Parietal lobe (tissue), 2 donors: ENCODE measurements at places on chromosomes 13 and 19. TPM values are rescaled to one million over a fixed set of nuclear protein-coding genes. Genes with fewer than 3 reads are reported as not detected.

Gene PRX
- 1.9 TPM for total RNA-seq

Gene ZNF146
- total RNA-seq, result 115 TPM

Gene PLA2G4C
- total RNA-seq, result 9.1 TPM

Gene BAX
- 7.8 TPM for total RNA-seq

Gene IZUMO2
- not detected for total RNA-seq

Gene FXYD7
- total RNA-seq, result 26.6 TPM

Gene EPS8L1
- 3.1 TPM for total RNA-seq

Gene B9D2
- total RNA-seq, result 4.7 TPM

Gene BCL2L12
- not detected for total RNA-seq

Gene DMKN
- total RNA-seq, result not detected

Gene PABPC3
- total RNA-seq, result 0.31 TPM

Gene SIGLECL1
- not detected for total RNA-seq

Gene CEACAM4
- not detected for total RNA-seq

Gene SLAIN1
- 525 TPM for total RNA-seq

Gene DDX39A
- 37.9 TPM for total RNA-seq

Gene KIR3DL1
- total RNA-seq, result not detected

Gene MYDGF
- 28.8 TPM for total RNA-seq

Gene CLEC11A
- 2.5 TPM for total RNA-seq

Gene GSX1
- not detected for total RNA-seq

Gene MPND
- total RNA-seq, result 16.6 TPM

Gene PSG1
- total RNA-seq, result not detected

Gene FAM187B
- total RNA-seq, result not detected

Gene ZNF568
- 44.4 TPM for total RNA-seq

Gene ZNF284
- total RNA-seq, result 10.3 TPM

Gene RNF113B
- total RNA-seq, result not detected

Gene OLFM4
- total RNA-seq, result 0.31 TPM

Gene CATSPERD
- not detected for total RNA-seq

Gene KCNN1
- total RNA-seq, result 37.6 TPM

Gene SEMA6B
- 36.9 TPM for total RNA-seq

Gene CD22
- not detected for total RNA-seq

Gene MISP
- total RNA-seq, result not detected

Gene ZNF628
- total RNA-seq, result 1.6 TPM

Gene NLRP9
- not detected for total RNA-seq

Gene ZNF121
- total RNA-seq, result 80.4 TPM

Gene ARHGEF7
- 234 TPM for total RNA-seq

Gene CFD
- total RNA-seq, result 0.31 TPM

Gene F2RL3
- not detected for total RNA-seq

Gene ITGBL1
- not detected for total RNA-seq

Gene SRRM5
- not detected for total RNA-seq

Gene FRY
- 122 TPM for total RNA-seq

Gene FEM1A
- 21.9 TPM for total RNA-seq

Gene ADGRE2
- 0.31 TPM for total RNA-seq

Gene CD209
- total RNA-seq, result not detected

Gene AMER2
- 153 TPM for total RNA-seq

Gene KLK5
- total RNA-seq, result not detected

Gene RDH13
- 31.0 TPM for total RNA-seq

Gene GATAD2A
- 13.5 TPM for total RNA-seq

Gene FAM124A
- 23.2 TPM for total RNA-seq

Gene ETV2
- 0.94 TPM for total RNA-seq

Gene ANGPTL4
- total RNA-seq, result 0.63 TPM

Gene MEIS3
- total RNA-seq, result 94.8 TPM

Gene WDR62
- total RNA-seq, result 3.1 TPM

Gene ATP7B
- 32.2 TPM for total RNA-seq

Gene GPR4
- total RNA-seq, result 0.31 TPM

Gene ZMYM2
- total RNA-seq, result 228 TPM

Gene PGLYRP1
- total RNA-seq, result not detected
